ENCODE measurements at places on chromosomes 4 and X.

DNA sequence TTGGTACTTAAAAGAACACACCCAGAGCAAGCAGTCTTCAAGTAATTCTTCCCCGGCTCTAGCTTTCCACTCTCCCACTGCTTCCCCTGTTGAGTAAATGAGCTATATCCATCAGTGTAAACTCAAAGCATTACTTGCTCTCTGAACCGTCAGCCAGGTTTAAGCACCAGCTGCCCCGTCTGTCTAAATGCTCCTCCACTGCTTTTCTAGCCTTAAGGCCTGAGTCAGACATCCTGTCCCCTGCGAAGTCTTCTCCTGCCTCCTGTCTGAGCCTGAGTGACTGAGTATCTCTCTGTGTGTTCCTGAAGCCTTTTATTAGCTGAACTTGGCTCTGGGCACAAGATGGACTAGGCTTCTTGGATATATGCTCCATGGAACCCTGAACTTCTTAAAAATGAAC lies 205.1 kb downstream of the STK32B start:
- DNase-seq, result no peak

- no peak for DNase-seq
Observed at GRCh38 chr4:67879486-67879885, 4.3 kb downstream of the TMPRSS11D start.

DNA sequence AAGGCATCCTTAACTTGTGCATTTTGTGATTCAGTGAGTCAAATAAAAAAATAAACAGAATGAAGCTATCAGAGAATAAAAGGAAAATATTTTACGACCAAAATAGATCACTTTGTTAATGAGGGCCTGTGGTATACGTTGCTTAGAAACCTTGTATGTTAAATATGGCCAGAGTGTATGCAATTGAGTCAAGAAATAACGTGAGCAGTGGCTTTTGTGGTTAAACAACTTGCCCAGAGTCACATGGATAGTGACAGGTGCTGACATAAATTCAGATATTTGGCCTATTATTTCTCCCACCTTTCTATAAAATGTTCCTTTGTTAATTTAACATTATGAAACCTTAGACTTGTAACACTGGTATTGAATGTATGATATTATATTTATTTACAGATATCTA lies 393.4 kb downstream of the PABPC4L start:
- DNase-seq, result no peak

- no peak for DNase-seq
Observed at GRCh38 chr4:122045533-122045932, 93.7 kb upstream of the TRPC3 start.

- DNase-seq, result no peak
Observed at GRCh38 chr4:2732526-2732925, 23.6 kb downstream of the TNIP2 start.

DNA sequence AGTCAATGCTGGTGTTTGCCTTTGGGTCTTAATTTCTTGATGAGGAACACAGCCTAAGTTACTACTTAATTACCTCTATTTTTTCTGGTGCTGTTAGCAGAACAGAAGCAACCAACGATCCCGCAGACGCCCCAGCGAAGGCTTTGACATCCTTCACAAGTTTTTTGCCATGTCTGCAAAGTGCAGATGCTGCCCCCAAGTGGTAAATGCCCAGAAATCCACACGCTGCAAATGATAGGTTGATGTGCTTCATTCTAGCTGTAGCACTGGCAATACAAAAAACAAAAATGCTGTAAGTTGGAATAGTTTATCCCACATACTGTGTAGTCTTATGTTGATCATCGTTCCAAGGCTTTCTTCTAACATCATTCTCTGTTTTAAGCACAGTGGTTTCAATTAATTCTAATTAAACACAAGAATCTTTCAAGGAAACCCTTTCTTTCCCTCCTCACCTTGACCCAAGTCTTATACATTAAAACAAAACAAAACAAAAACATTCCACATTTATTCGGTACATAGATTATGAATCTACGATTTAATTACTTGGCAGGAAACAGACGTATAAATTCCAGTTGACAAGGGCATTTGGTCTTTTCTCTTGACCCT lies 1.2 kb downstream of the PNPLA4 start:
- DNase-seq, result no peak

GRCh38 chr4:161564230-161564834 lies 599.5 kb downstream of the FSTL5 start:
- no peak for DNase-seq

GRCh38 chr4:107210450-107211239 lies 174.5 kb upstream of the DKK2 start:
- no peak for DNase-seq

- no peak for DNase-seq
Observed at GRCh38 chr4:141686879-141687278, 50.5 kb downstream of the IL15 start.

DNA sequence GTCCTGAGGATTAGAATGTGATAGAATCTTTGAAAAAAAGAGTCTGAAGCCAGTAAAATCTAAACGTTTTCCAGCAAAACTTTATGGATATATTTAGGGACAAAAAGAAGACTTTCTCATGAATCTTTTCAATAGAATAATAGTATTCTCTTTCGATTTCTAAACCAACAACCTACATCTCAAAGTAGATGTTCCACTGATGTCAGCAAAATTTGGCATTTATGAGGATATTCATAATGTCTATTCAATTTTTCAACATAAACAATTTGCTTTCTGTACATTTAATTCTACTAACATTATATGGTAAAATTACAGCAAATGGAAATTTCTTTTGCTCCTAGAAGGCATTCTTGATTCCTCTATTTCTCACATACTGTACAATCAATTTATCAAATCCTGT lies 886.5 kb downstream of the CENPC start:
- no peak for DNase-seq

- DNase-seq, result peak; percentile 43
Observed at GRCh38 chrX:48897157-48897624, 377 bp downstream of the TIMM17B start.

DNA sequence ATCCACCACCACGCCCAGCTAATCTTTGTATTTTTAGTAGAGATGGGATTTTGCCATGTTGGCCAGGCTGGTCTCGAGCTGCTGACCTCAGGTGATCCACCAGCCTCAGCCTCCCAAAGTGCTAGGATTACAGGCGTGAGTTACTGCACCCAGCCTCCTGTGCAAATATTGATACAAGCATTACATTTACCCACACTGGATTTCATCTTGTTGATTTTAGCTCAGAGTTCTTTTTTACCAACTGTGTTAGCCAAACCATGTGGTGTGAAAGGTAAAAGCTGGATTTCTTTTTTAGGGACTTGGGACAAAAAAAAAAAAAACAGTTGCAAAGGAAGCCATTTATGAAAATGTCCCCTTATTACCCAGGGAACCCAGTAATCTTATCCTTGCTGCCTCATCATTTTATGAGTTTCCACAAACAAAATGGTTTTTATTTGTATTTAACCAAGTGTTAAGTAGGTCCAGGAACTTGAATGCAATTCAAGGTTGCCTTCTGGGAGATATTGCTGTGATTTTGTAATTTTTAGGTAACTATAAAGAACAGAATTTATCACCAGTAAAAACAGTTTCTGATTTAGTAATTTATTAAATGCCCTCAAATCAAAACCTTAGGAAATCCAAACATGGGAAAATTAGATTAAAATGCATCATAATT lies 202.5 kb downstream of the PALLD start:
- DNase-seq, result no peak

GRCh38 chr4:186762865-186763264 lies 39.2 kb upstream of the FAT1 start:
- no peak for DNase-seq

- no peak for DNase-seq
Observed at GRCh38 chr4:26731351-26732035, 129.1 kb upstream of the STIM2 start.

DNA sequence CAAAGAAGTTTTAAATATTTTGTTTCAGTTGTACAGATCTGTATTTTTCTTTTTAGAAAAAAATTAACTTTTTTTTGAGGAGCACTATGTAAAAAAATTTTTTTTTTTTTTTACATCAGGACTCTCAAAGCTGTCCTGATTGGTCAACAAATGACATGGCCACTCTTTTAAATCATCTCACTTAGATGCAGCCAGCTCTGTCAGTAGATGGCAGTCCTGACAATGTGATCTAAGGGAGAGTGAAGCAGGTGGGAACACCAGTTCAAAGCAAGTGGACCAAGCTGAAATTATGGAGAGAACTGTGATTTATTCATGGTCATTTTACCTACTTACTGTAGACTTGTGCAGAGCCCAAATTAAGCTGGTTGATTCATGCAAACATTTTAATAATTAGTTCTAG lies 174.7 kb upstream of the GPRIN3 start:
- no peak for DNase-seq

- no peak for DNase-seq
Observed at GRCh38 chr4:106986486-106986885, 49.6 kb downstream of the DKK2 start.

DNA sequence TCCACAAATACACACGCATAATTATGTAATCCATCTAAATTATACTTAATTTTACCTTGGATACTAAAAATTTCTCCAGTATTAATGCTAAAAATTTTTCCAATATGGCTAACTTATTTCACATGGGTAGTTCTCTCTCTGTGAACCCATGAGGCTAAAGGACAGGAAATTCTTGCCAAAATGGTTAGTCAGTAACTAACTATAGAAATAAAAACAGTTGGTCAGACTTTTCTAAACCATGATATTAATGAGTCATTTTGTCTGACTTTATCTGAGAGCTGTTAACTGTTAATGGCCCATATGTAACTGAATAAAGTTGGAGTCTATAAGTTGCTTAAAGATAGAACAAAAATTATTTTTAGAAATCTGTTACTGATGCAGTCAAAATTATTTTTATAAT lies 549.4 kb downstream of the TLL1 start:
- no peak for DNase-seq

DNA sequence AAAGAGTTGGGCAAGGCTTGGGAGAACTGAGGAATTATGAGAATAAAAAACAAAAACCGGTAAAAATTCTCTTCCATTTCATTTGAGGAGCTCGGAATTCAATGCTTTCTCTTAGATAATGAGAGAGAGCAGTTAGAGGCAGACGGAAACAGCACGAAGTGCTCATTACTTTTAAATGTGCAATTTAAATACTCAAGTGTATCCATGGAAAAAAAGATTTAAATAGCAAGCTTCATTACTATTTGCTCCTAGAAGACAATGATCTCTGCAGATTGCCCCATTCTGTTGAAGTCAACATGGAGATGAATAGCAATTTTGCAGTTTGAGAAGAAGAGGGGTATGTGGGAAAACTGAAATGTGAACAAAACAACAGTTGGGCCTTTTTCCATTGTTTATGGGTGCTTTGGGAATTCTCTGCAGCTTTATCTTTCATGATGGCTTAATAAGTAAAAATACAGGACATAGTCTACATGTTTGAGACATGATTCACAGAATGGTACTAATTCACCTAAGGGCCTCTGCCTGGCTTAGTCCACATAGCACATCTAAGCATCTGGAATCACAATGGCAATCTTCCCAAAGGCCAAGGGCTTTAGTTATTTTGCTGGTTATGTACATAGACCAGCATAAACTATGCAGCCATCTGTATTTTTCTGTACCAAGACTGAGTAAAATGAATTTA lies 512.7 kb upstream of the FAT1 start:
- no peak for DNase-seq

DNA sequence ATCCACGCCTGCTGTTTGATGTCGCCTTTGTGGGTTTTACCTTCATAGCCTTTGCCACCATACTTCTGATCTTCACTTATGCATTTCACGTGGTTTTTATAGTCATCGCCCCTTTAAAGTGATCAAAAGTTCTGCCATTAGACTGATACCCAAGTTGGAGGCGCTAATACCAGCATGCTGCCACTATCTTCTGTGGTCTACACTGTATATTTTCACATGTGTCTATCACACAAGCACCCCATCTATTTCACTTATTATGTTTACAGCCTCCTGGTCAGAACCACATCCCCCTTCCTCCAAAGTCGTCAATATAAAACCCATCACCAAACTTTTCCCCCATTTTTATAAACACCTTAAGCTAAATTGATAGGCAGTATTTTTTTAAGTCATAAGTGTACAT lies 8.2 kb downstream of the LYAR start:
- DNase-seq, result no peak

DNA sequence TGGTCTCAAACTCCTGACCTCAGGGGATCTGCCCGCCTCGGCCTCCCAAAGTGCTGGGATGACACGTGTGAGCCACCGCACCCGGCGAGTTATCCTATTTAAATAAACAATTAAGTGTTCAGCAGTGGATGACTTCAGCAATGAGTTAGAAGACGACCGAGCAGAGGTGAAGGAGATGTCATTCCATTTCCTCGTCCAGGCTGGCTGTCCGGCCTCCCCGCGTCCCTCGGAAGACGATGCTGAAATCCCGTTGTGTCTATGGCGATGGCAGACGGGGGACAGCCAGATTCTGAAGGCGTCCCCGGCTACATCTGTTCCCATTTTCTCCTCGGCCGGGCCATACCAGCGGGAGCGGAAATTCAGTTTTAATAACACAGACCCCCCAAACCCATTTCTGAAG lies 209.8 kb downstream of the CRLF2 start:
- DNase-seq, result no peak

DNA sequence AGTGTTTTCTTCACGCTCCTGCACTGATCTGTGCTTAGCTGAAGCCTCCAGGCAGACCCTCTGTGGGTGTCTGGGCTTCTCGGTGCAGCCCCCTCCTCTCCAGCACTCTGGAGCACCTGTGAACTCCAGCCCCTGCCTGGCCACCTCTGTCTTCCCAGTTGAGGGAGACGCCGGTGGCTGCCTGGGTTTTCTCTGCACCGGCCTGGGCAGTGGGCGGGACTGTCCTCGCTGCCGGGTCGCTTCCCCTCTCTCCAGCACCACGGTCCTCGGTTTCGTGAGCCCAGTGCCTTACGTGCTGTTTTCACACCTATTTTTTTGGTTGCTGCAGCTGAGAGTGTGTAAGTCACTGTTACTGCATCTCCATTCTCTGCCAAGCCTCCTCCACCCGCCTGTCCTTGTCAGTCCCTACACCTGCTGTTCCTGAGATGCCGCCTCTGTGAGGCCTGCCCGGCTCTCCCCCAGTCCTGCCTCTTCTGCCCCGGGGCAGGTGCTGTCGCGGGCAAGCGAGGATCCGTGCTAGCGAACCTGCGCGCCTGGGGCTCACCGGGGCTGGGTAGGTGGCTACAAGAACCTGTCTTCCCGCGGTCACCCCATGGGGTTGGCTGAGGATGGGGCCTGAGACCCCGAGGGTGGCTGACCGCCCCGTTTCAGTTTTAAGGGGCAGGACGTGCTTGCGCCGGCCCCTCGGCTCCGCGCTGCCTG lies 2.4 kb upstream of the FGFRL1 start:
- peak; percentile 42 for DNase-seq

DNA sequence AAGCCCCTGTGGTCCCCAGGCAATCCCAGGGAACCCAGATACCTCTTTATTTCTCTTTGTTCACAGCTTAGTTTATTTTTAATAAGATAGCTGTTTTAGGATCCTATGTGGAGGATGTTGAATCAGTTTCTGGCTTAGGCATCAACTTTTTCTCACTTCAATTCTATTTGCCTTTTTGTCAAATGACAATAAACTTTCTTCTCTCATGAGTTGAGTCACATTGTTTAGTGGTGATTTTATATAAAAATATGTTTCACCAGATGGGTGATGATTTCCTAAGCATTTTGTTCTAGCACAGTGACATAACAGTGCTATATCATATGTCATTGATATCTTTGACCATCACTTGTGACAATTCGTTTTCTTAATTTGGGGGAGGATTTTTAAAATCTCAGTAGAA lies 198.1 kb upstream of the PUDP start:
- no peak for DNase-seq

- no peak for DNase-seq
Observed at GRCh38 chrX:47570794-47571193, 9.8 kb downstream of the ARAF start.
